Smooth muscle cell of the pulmonary artery (primary cell): ENCODE measurements at places on chromosomes 4 and X. TPM values are rescaled to one million over a fixed set of nuclear protein-coding genes. Genes with fewer than 3 reads are reported as not detected.

The PLXNA3 gene
- 58.3 and 68.4 TPM in 2 replicates for total RNA-seq

The REPS2 gene
- total RNA-seq = 0.66 and 0.72 TPM in 2 replicates

The RXFP1 gene
- total RNA-seq = 0.50 and 14.7 TPM in 2 replicates

The NUDT11 gene
- 8.1 and 10.2 TPM in 2 replicates for total RNA-seq

The POF1B gene
- total RNA-seq = not detected in 2 replicates

The LRP2BP gene
- total RNA-seq = 0.65 and 0.76 TPM in 2 replicates

The TMEM165 gene
- 117 and 132 TPM in 2 replicates for total RNA-seq

The PNMA6F gene
- total RNA-seq = not detected in 2 replicates

The FAM47E gene
- total RNA-seq = 0.59 and 1.2 TPM in 2 replicates

The KCNE5 gene
- total RNA-seq = 0.50 and 0.52 TPM in 2 replicates

The SMIM10L2A gene
- total RNA-seq = 0.79 and 0.91 TPM in 2 replicates

The ANXA3 gene
- 6.1 and 70.6 TPM in 2 replicates for total RNA-seq

The SMIM31 gene
- total RNA-seq = not detected in 2 replicates

The SPANXN4 gene
- not detected in 2 replicates for total RNA-seq

The GAGE1 gene
- not detected in 2 replicates for total RNA-seq

The SPACA5 gene
- total RNA-seq = not detected in 2 replicates

The ASB12 gene
- total RNA-seq = not detected in 2 replicates

The ITM2A gene
- 0.72 TPM in 1 of 2 replicates, not detected in the other for total RNA-seq

The RIPPLY1 gene
- total RNA-seq = not detected in 2 replicates

The TEX13C gene
- total RNA-seq = not detected in 2 replicates

The RTL5 gene
- total RNA-seq = 5.3 and 7.2 TPM in 2 replicates

The CXorf49 gene
- not detected in 2 replicates for total RNA-seq

The ARMCX5 gene
- total RNA-seq = 15.0 and 16.4 TPM in 2 replicates

The AGTR2 gene
- total RNA-seq = not detected in 2 replicates

The GLRA3 gene
- not detected in 2 replicates for total RNA-seq

The HEPH gene
- 102 and 139 TPM in 2 replicates for total RNA-seq

The CFP gene
- total RNA-seq = 0.07 and 0.10 TPM in 2 replicates

The SMIM10 gene
- 4.1 and 7.3 TPM in 2 replicates for total RNA-seq

The COL4A5 gene
- total RNA-seq = 130 and 267 TPM in 2 replicates

The GLRB gene
- total RNA-seq = 16.7 and 20.5 TPM in 2 replicates

The ANK2 gene
- 85.0 and 132 TPM in 2 replicates for total RNA-seq

The NUDT10 gene
- total RNA-seq = 1.2 TPM in 2 replicates

The JAKMIP1 gene
- not detected in 2 replicates for total RNA-seq

The FAM53A gene
- 0.72 and 1.6 TPM in 2 replicates for total RNA-seq

The FATE1 gene
- total RNA-seq = not detected in 2 replicates

The ADGRL3 gene
- 0.56 and 7.9 TPM in 2 replicates for total RNA-seq

The ABCG2 gene
- total RNA-seq = 1.2 and 7.2 TPM in 2 replicates

The TRIML2 gene
- not detected in 2 replicates for total RNA-seq

The ADAM29 gene
- not detected in 2 replicates for total RNA-seq

The TCEAL6 gene
- not detected in 2 replicates for total RNA-seq

The DRD5 gene
- not detected in 2 replicates for total RNA-seq

The SUPT20HL2 gene
- not detected in 2 replicates for total RNA-seq

The PITX2 gene
- total RNA-seq = 0.10 and 0.33 TPM in 2 replicates

The CXCL3 gene
- total RNA-seq = 1.5 and 9.0 TPM in 2 replicates

The SSX4B gene
- not detected in 2 replicates for total RNA-seq
